ENCODE measurements at places on chromosomes 3 and 15. TPM values are rescaled to one million over a fixed set of nuclear protein-coding genes. Genes with fewer than 3 reads are reported as not detected.

Gene ANKRD63
- not detected for total RNA-seq

Gene MEX3B
- total RNA-seq, result 1.3 TPM

Gene ADPGK
- total RNA-seq, result 110 TPM

Gene CAMK2N2
- not detected for total RNA-seq

Gene SYNPR
- total RNA-seq, result not detected

Gene LDHAL6B
- total RNA-seq, result not detected

Gene MOBP
- 0.10 TPM for total RNA-seq

Data from mononuclear cell (primary cell).